Pancreas (tissue), 10 donors: ENCODE measurements at places on chromosomes 2 and 18.

GRCh38 chr2:135931776-135932443, 53.5 kb downstream of the DARS1 start:
- DNase-seq, result no peak

GRCh38 chr2:170680172-170680941, 34.8 kb upstream of the SP5 start:
- DNase-seq, result no peak

DNA sequence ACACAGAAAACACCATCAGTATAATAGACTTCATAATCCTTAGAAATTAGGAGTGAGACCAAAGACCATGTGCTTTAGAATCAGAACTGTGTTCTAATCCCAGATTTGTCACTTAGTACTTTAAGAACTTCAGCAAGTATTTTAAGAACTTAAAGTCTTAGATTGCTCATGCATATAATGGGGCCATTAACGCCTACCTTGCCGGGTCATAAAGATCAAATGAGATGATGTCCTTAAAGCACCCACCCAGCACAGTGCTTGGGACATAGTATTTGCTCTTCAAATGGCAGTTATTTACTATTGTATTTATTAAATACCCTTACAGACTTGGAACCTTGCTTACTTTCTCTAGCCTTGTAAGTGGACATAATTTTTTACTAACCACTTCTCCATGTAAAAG, 156.1 kb downstream of the GREB1L start:
- DNase-seq, result no peak

DNA sequence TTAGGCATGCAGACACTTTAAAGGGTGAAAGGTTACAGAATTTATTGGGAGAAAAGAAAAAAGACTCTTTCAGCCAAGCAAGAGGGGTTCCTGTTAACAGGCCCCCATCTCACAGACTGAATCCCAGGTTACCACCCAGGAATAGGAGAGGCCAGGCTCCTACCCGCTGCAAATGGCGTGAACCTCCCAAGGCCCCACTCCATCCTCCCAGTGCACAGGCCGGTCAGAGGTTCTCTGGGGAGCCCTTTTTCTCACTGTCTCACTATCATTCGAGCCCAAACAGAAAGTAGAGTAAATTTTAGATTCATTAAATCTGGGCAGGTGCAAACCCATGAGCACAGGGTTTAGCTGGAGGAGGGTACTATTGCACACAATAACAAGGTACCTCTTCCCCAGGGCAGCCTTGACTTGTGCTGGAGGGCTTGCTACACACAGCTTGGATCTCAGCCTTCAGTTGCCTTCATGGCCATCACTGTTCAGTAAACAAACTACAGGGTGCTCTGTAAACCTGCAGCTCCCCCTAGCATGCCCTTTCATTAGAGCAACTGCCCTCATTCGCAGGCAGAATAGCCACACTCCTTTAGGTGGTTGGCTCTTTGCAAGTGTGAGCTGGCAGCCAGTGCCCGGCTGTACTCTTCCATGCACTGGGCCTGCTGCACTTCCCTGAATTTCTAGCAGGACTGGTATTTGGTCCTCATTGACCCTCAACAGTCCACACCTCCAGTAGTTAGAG, 7.3 kb upstream of the PLEK start:
- DNase-seq, result no peak

- DNase-seq, result peak; percentile 60
Measured at GRCh38 chr2:119367472-119368099, 809 bp downstream of the DBI start.

DNA sequence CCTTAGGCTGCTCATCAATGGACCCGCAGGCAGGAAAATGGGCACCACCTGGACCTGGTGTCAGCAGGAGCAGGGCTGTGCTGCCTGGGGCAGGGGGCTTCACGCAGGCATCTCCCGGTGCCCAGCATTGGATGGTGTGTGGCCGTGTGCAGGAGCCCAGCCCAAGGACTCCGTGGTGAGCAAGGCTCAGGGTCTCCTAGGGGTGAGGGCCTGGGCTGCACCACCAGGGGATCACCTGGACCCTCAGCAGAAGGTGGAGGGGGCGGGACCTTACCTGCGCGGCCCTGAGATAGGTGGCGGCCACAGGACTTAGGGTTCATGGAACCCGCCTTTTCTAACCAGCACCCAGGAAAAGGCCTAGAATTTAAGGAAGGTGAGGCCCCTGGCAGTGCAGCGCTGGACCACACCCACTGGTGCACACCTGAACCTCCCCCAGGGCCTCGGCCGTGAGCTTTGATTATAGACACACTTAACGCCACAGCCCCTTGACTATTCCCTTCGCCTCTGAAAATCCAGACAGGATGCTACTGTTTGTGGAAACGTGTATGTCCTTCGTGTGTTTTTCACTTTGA, 89.0 kb downstream of the TMEM18 start:
- no peak for DNase-seq

- DNase-seq, result no peak
Measured at GRCh38 chr2:39269941-39270340, 26.2 kb upstream of the CDKL4 start.

- no peak for DNase-seq
Measured at GRCh38 chr2:230520875-230521155, 104.8 kb downstream of the SP100 start.

GRCh38 chr2:105747991-105748390, 3.3 kb downstream of the NCK2 start:
- no peak for DNase-seq

DNA sequence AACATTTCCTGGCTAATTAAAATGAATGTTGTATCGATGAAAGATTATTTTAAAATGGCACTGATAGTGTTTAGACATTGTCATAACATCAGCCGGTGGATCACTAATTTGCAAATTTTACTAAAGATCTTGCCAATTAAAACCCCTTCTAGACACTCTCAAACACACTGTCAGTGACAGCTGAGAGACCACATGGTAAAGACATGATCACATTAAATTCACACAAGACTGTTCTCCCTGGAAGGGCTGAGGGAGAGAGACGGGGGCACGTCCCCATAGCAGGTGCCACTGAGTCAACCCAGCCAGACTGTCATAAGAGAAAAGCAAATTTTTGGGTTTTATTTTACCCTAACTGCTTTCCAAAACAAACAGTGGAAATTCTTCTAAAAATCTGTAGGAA, 306.0 kb downstream of the TXNL1 start:
- DNase-seq, result no peak

GRCh38 chr18:3691705-3692104, 241.7 kb downstream of the TGIF1 start:
- no peak for DNase-seq

GRCh38 chr2:40450796-40451430, 977 bp downstream of the SLC8A1 start:
- no peak for DNase-seq

DNA sequence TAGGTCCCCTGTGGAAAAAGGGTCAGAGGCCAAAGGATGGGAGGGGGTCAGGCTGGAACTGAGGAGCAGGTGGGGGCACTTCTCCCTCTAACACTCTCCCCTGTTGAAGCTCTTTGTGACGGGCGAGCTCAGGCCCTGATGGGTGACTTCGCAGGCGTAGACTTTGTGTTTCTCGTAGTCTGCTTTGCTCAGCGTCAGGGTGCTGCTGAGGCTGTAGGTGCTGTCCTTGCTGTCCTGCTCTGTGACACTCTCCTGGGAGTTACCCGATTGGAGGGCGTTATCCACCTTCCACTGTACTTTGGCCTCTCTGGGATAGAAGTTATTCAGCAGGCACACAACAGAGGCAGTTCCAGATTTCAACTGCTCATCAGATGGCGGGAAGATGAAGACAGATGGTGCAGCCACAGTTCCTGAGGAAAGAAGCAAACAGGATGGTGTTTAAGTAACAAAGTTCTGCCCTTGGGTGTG, 165.8 kb downstream of the RPIA start:
- no peak for DNase-seq

- DNase-seq, result no peak
Measured at GRCh38 chr2:235600926-235601325, 107.1 kb downstream of the AGAP1 start.

GRCh38 chr2:160575368-160575767, 81.8 kb upstream of the RBMS1 start:
- no peak for DNase-seq

- no peak for DNase-seq
Measured at GRCh38 chr2:221451862-221452788, 120.0 kb downstream of the EPHA4 start.

GRCh38 chr18:75492852-75493251, 65.3 kb upstream of the SMIM21 start:
- DNase-seq, result no peak

- no peak for DNase-seq
Measured at GRCh38 chr2:233075141-233075965, 15.2 kb downstream of the INPP5D start.

DNA sequence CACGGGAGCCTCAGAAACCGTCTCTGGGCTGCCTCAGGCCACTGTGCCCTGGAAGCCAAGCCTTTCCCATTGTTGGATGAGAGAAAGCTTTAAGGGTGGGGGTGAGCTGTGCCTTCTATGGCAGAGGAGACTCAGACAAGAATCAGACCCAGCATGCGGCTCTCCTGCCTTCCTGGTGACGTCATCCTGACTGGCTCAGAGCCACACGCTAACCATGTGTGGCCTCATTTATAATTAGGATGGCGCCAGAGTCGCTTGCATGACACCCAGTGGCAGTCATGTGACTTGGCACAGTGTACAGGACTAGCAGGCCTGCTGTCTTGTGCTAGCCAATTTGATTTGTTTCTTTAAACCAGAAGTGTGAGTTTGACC, 99.1 kb downstream of the SH3BP4 start:
- DNase-seq, result peak; percentile 97
